ENCODE measurements at places on chromosomes 2 and 18. TPM values are rescaled to one million over a fixed set of nuclear protein-coding genes. Genes with fewer than 3 reads are reported as not detected.

DNA sequence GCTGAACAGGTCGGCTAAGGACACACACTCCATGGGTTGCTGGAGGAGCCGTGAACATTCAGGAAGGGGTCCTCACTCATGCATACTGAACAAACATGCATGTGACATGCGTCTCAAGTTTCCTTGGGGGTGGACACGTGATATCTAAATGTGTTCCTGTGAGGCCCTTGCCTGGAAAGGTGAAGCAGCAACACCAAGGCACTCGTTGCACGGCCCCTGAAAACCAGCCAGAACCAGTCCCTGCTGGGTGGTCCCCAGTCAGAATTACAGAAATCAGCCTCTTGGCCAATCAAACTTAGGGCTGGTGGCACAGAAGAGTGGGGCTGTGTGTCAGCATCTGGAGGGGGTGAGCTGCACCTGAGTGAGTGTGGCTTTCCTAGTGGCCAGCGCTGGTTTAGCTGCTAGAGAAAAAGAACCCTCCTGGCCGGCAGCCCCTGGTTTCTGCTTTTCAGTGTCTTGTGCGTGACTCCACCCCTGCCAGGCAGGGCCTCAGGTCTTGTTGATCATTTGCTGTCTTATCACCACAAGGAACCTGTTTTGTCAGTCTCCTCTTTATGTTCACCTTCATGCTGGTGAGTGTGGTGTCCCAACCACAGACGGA lies 3.2 kb upstream of the AQP12B start:
- no peak for DNase-seq
- no peak overlapping the region for H3K27ac ChIP-seq
- H3K36me3 ChIP-seq = no peaks in the 10 kb centered on the region

- H3K4me3 ChIP-seq = no peak overlapping the region
- peaks cover 25% of the 10 kb centered on the region for H3K4me1 ChIP-seq
- H3K36me3 ChIP-seq = no peaks in the 10 kb centered on the region
- peaks cover 28% of the 10 kb centered on the region for H3K27me3 ChIP-seq
Observed at GRCh38 chr2:172087207-172087779, 2.0 kb downstream of the DLX1 start.

GRCh38 chr18:493986-494983 lies 6.2 kb downstream of the COLEC12 start:
- no peaks in the 10 kb centered on the region for H3K4me1 ChIP-seq
- peaks cover 14% of the 10 kb centered on the region for H3K27me3 ChIP-seq
- DNase-seq = no peak
- no peak overlapping the region for H3K4me3 ChIP-seq
- no peak overlapping the region for H3K27ac ChIP-seq
- no peaks in the 10 kb centered on the region for H3K36me3 ChIP-seq

The TEX44 gene
- not detected for total RNA-seq

DNA sequence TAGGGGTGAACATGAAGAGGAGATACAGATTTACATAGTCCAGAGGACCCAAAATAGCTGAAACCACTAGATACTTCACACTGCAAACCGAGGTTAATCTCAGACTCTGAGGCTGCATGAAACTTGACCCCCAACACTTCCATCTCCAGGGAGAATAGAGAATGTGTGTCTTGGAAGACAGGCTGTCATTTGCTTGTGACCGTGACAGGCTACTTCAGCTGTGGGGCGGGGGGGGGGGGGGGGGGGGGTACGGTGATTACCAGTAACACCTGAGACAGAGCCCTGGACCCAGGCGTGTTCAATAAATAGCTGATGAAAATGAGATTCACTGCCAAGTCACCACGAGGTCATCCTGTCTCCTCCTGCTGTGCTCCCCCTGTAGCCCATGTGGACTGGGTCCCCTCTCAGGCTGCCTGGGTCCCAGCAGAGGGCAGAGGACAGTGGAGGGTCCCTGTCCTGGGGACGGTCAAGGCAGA lies 5.7 kb upstream of the KLHL29 start:
- H3K4me1 ChIP-seq = no peaks in the 10 kb centered on the region
- H3K4me3 ChIP-seq = no peak overlapping the region
- no peaks in the 10 kb centered on the region for H3K36me3 ChIP-seq
- no peak overlapping the region for H3K27ac ChIP-seq

GRCh38 chr2:191222507-191222906 lies 22.7 kb upstream of the MYO1B start:
- H3K36me3 ChIP-seq = no peaks in the 10 kb centered on the region
- DNase-seq = no peak
- H3K4me1 ChIP-seq = no peaks in the 10 kb centered on the region
- no peak overlapping the region for H3K4me3 ChIP-seq
- H3K27me3 ChIP-seq = no peaks in the 10 kb centered on the region

DNA sequence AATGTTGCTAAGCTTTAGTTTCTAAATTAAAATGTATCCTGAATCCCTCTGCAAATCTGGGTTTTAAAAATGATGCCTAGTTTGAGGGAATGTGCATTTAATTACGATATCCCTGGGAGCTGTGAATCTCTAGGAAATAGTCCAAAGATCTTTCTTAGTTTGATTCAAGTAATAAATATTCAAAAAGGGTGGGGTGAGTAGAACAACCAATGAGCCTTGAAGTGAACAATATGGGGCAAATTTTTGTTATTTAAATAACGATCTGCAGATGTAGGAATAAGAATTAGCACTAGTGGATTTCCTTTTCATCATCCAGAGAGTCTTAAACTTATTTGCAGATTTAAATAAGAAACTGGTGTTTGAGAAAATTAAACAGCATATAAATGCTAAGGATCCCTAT lies 106.3 kb downstream of the ACVR1 start:
- peaks cover 5% of the 10 kb centered on the region for H3K36me3 ChIP-seq
- no peak overlapping the region for H3K4me3 ChIP-seq
- H3K27ac ChIP-seq = no peak overlapping the region
- H3K27me3 ChIP-seq = no peaks in the 10 kb centered on the region

GRCh38 chr2:141105763-141106162 lies 1025.1 kb downstream of the LRP1B start:
- H3K4me1 ChIP-seq = no peaks in the 10 kb centered on the region
- H3K27ac ChIP-seq = no peak overlapping the region
- no peaks in the 10 kb centered on the region for H3K36me3 ChIP-seq
- no peak overlapping the region for H3K4me3 ChIP-seq
- DNase-seq = no peak
- H3K27me3 ChIP-seq = no peaks in the 10 kb centered on the region
